Left lung (tissue), 14 donors: ENCODE measurements at places on chromosomes 13 and 19. TPM values are rescaled to one million over a fixed set of nuclear protein-coding genes. Genes with fewer than 3 reads are reported as not detected.

Gene RNF17
- total RNA-seq: not detected

Gene A1BG
- total RNA-seq: 10.2 TPM

Gene CNN2
- total RNA-seq: 250 TPM

Gene ZNF560
- total RNA-seq: 0.15 TPM

Gene PIP5K1C
- 42.2 TPM for total RNA-seq

Gene BEST2
- not detected for total RNA-seq

Gene NLRP11
- total RNA-seq: not detected

DNA sequence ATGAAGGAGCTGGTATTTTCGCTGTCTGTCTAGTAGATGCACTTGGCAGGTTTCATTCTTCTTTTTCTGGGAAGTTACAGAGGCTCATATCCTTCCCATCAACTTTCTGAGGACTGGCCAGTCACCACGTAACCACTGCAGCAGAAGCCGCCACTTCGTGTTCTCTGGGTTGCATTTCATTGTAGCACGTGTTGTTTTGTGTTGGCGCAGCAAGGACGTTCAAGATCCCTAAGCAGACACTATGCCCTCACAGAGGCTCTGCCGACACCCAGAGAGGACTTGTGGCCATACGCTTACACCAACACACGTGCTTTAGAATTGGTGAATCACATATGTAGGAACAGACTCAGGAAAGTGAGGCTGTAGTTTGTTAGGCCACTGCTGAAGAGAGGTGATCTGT is 42.2 kb upstream of the TEX29 start:
- H3K4me1 ChIP-seq: no peaks in the 10 kb centered on the region
- no peak for DNase-seq
- no peak overlapping the region for H3K27ac ChIP-seq

DNA sequence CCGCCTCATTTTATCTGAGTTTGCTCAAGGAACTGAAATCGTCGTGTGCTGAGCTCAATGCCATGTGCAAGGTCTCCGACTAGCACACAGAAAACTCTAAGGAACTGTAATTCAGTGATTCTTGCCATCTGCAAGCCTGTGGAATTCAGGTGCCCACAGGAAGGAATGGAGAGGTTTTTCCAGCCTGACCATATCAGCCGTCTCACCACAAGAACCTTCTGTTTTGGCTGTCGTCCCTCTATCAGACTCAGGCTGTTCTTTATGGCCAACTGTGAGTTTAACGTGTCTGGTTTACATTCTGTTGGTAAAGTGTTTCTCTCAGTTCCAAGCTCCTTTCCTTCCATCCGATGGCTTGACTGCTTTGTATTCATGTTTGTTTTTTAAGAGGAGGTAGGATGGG is 293.5 kb downstream of the SPRY2 start:
- H3K27ac ChIP-seq: no peak overlapping the region
- no peaks in the 10 kb centered on the region for H3K36me3 ChIP-seq
- DNase-seq: no peak
- H3K4me1 ChIP-seq: peaks cover 5% of the 10 kb centered on the region
- no peaks in the 10 kb centered on the region for H3K27me3 ChIP-seq

DNA sequence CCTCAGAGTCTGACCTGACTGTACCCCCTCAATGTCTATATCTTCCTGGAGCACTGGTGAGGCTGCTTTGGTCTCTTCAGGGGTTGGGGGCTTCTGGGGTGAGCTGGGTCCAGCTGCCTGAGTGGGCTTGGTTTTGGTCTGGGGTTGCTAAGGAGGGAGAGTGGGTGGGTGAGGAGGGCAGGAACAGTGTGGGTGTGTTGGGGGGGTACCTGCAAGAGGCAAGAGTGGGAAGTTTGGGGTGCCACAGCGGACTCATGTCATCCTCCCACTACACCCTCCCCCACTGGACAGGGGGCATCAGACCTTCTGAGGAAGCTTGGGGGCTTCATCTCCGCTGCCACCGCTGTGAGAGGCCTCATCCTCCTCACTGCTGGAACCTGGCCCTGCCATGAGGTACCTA is 13.6 kb downstream of the ZNF575 start:
- H3K4me1 ChIP-seq: no peaks in the 10 kb centered on the region
- no peak overlapping the region for H3K27ac ChIP-seq
- DNase-seq: no peak
- H3K4me3 ChIP-seq: no peak overlapping the region

GRCh38 chr19:14478113-14478545 is 3.0 kb upstream of the PTGER1 start:
- no peak overlapping the region for H3K4me3 ChIP-seq
- peak overlapping the region; percentile 26 for H3K27ac ChIP-seq
- no peaks in the 10 kb centered on the region for H3K36me3 ChIP-seq
- no peak for DNase-seq

GRCh38 chr19:45693106-45693788 is 781 bp downstream of the QPCTL start:
- H3K27me3 ChIP-seq: no peaks in the 10 kb centered on the region
- H3K4me3 ChIP-seq: peak overlapping the region; percentile 92
- peak overlapping the region; percentile 88 for H3K27ac ChIP-seq
- H3K4me1 ChIP-seq: peaks cover 13% of the 10 kb centered on the region
- H3K36me3 ChIP-seq: peaks cover 20% of the 10 kb centered on the region

- H3K27ac ChIP-seq: no peak overlapping the region
Observed at GRCh38 chr13:84607261-84608013, 725.2 kb upstream of the SLITRK1 start.

- no peaks in the 10 kb centered on the region for H3K36me3 ChIP-seq
- no peaks in the 10 kb centered on the region for H3K4me1 ChIP-seq
- H3K27me3 ChIP-seq: no peaks in the 10 kb centered on the region
Observed at GRCh38 chr13:85806553-85807175, 7.4 kb upstream of the SLITRK6 start.

DNA sequence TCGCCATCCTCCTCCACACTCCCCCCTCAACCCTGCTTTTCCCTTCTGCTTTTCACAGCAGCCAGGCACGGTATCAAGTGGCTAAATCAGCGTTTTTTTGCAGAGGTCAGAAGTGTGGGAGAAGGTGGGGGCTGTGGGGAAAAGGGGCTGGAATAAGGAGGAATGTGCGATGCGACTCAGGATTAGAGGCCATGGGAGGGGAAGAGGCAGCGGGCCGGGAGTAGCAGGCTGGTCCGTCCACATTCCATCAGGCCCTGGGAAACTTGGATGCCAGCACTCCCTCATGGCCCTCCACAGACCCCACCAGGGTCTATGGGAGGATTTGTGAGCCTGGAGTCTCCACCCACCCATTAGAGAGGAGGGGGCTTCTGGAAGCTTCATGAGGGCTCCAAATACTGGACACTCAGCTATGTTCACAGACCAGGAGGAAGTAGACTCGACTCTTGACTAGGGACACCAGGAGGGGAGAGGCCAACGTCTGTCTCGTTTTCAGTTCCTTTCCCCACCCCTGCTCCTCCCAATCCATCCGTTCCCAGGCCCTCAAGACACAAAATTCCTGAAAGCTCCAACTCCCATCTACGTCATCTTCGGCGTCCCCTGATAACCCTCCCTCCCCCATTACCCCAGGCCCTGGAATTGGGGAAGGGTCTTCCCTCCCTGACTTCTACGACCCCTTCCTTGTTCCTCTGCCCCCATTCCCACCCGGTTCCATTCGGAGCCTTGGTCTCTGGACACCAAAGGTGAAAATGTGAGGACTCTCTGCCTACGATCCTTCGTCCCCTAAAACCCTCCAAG is 3.3 kb upstream of the KCNC3 start:
- peak overlapping the region; percentile 46 for H3K4me3 ChIP-seq
- H3K27ac ChIP-seq: peak overlapping the region; percentile 88
- H3K27me3 ChIP-seq: peaks cover 85% of the 10 kb centered on the region
- no peak for DNase-seq

GRCh38 chr19:47109541-47110375 is 3.8 kb downstream of the ZC3H4 start:
- H3K27me3 ChIP-seq: no peaks in the 10 kb centered on the region
- H3K4me1 ChIP-seq: peaks cover 22% of the 10 kb centered on the region
- DNase-seq: no peak
- peak overlapping the region; percentile 100 for H3K27ac ChIP-seq

GRCh38 chr13:96741779-96742178 is 252.5 kb downstream of the OXGR1 start:
- DNase-seq: no peak
- H3K36me3 ChIP-seq: no peaks in the 10 kb centered on the region
- H3K4me3 ChIP-seq: no peak overlapping the region
- H3K4me1 ChIP-seq: no peaks in the 10 kb centered on the region

GRCh38 chr13:100521851-100522617 is 66.6 kb downstream of the GGACT start:
- peaks cover 4% of the 10 kb centered on the region for H3K36me3 ChIP-seq
- DNase-seq: no peak
- H3K27ac ChIP-seq: no peak overlapping the region
- H3K27me3 ChIP-seq: no peaks in the 10 kb centered on the region

GRCh38 chr19:41566001-41566400 is 10.0 kb upstream of the CEACAM21 start:
- H3K27me3 ChIP-seq: peaks cover 35% of the 10 kb centered on the region
- no peaks in the 10 kb centered on the region for H3K36me3 ChIP-seq
- H3K4me1 ChIP-seq: no peaks in the 10 kb centered on the region
- no peak for DNase-seq
- no peak overlapping the region for H3K27ac ChIP-seq

GRCh38 chr19:43997631-43998290 is 5.0 kb upstream of the ZNF230 start:
- peaks cover 51% of the 10 kb centered on the region for H3K36me3 ChIP-seq
- no peak for DNase-seq
- no peak overlapping the region for H3K4me3 ChIP-seq
- H3K27me3 ChIP-seq: no peaks in the 10 kb centered on the region
- H3K4me1 ChIP-seq: peaks cover 3% of the 10 kb centered on the region

DNA sequence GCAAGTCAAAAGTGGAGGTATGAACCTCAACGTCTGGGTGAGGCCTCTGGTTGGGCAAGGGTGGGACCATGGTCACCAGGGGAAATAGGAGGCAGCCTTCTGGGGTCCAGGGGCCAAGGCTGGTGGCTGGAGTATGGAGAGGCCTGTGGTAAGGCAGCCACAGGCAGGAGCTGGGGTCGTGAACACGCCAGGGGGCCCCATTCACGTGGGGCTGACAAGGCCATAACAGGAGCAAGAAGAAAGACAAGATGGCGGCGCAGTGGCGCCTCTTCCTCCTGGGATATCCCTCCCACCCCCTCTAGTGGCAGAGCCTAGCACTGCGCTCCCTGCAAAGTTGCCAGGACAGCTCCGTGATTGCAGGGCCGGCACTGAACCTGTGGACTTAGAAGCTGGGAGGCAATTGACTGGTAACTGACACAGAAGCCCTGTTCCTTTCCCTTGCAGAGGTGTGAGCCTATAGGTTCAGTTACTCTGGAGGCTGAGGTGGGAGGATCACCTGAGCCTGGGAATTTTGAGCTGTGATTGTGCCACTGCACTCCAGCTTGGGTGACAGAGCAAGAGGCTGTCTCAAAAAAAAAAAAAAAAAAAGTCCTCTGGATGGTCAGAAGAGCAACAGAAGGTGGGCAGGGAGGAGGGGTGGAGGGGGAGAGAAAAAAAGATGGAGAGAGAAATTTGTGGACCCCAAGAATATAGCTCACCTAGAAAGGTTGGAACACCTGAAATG is 19.7 kb upstream of the EDDM13 start:
- no peaks in the 10 kb centered on the region for H3K36me3 ChIP-seq
- H3K27me3 ChIP-seq: no peaks in the 10 kb centered on the region
- DNase-seq: peak; percentile 60

- no peak overlapping the region for H3K4me3 ChIP-seq
- no peak overlapping the region for H3K27ac ChIP-seq
- no peaks in the 10 kb centered on the region for H3K36me3 ChIP-seq
Observed at GRCh38 chr19:44303320-44303719, 1.5 kb downstream of the ZNF235 start.

- no peak overlapping the region for H3K4me3 ChIP-seq
- H3K27ac ChIP-seq: no peak overlapping the region
- H3K36me3 ChIP-seq: no peaks in the 10 kb centered on the region
- no peaks in the 10 kb centered on the region for H3K27me3 ChIP-seq
- DNase-seq: no peak
Observed at GRCh38 chr13:60990032-60990733, 425.5 kb downstream of the PCDH20 start.

- peak overlapping the region; percentile 92 for H3K27ac ChIP-seq
- H3K4me1 ChIP-seq: no peaks in the 10 kb centered on the region
- H3K36me3 ChIP-seq: no peaks in the 10 kb centered on the region
- no peaks in the 10 kb centered on the region for H3K27me3 ChIP-seq
Observed at GRCh38 chr19:19642506-19643157, 825 bp downstream of the GMIP start.

GRCh38 chr13:39417643-39418042 is 185.3 kb downstream of the LHFPL6 start:
- no peaks in the 10 kb centered on the region for H3K27me3 ChIP-seq
- H3K4me3 ChIP-seq: no peak overlapping the region
- DNase-seq: no peak
- H3K27ac ChIP-seq: no peak overlapping the region

DNA sequence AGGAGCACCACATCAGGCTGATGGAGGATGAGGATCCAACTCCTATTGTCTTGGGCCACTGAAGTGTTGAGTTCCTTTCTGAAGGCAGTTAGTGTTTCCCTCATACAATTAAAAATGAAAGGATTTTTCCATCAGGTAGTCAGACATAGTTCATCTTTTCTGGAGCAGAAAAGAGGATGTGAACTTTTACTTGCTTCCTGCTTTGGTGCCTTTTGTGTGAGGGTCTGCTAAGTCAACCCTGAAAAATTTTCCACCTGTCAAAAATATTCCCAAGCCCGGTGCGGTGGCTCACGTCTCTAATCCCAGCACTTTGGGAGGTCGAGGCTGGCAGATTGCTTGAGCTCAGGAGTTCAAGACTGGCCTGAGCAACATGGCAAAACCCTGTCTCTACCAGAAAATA is 43.9 kb downstream of the RGCC start:
- H3K27ac ChIP-seq: no peak overlapping the region
- no peak overlapping the region for H3K4me3 ChIP-seq
- peaks cover 7% of the 10 kb centered on the region for H3K4me1 ChIP-seq
- DNase-seq: no peak
- no peaks in the 10 kb centered on the region for H3K36me3 ChIP-seq

DNA sequence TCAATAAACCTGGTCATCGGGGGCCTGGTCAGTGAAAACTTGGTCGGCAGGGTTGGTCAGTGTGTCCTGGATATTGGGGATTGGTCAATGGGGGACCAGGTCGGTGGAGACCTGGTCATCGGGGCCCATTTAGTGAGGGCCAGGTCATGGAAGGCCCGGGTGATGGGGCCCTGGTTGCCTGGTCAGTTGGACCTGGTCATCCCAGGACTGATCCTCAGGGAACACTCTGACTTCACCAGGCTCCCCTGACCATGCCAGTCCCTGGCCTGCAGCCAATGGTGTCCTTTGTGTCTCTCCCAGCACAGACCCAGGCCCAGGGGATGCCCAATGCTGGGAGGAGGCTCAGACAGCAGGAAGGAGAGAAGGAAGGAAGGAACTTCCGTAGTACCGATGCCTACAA is 42.1 kb upstream of the TPM4 start:
- no peak for DNase-seq
- H3K36me3 ChIP-seq: no peaks in the 10 kb centered on the region
- no peaks in the 10 kb centered on the region for H3K4me1 ChIP-seq

DNA sequence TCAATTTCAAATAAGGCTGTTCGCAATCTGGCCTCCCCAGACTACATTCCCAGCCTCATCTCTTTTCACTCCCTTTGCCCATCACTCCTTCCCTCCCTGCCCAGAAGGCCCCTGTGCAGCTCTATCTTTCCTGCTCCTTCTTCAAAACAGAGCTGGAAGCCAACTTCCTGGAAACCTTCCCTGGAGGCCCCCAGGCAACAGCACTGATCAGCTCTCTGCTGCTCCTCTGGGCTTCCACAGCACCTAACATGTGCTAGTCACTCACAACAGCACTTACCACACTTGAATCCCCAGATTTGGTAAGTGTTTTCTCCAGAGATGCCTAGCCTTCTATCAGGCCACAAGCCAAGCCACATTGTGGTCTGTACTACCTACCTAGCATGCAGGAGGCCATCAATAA is 9.5 kb downstream of the SMAD9 start:
- no peak overlapping the region for H3K27ac ChIP-seq
- no peaks in the 10 kb centered on the region for H3K4me1 ChIP-seq
- H3K36me3 ChIP-seq: no peaks in the 10 kb centered on the region
- DNase-seq: no peak
